Forelimb muscle (tissue), 1 donor: ENCODE measurements at places on chromosomes 12 and 14.

GRCh38 chr14:92529903-92530302, 16.3 kb downstream of the RIN3 start:
- no peak for DNase-seq

- no peak for DNase-seq
Observed at GRCh38 chr12:43914391-43914790, 78.5 kb downstream of the TMEM117 start.

DNA sequence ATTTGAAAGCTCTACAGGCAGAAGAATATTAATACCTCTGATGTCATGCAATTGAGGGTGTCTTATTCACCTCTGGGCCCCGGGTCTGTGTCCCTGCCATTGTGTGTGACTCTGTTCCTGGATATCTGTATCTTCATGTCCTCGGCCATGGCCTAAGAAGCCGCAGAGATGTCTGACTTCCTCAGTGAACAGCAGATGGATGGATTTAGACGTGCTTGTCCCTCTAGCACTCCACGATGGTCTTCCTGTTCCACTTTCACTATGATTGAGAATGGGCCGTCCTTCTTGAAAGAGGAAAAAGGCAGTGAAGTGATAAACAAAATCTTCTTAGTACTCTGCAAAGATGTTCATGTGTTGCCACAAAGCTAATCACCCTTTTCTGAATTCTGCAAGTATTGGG, 217.4 kb downstream of the SLC41A2 start:
- no peak for DNase-seq

DNA sequence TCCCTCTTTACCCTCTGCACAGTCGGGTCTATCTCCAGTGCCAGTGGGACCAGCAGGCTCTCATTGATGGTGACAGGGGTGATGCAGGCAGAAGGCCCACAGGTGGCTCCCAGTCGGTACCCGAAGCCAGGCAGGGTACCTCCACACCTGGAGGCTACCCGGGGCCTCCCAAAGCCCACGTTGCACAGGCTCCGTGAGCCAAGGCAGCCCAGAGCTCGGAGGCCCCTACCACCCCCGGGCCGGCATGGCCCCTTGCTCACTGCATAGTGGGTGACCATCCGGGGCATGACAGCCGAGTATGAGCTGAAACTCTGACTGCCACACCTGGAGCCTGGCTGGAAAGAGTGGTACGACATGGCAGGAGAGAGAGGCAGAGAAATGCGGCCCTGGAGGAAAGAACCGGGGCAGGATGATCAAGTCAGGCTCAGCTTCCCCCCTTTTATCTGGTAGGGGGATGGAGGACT, at the start of gene KRT82:
Gene KRT82, minus strand, starts transcription at position 414 of the 464 bp plus-strand sequence. Its CDS starts 58 bp downstream, at position 356.
- no peak for DNase-seq

DNA sequence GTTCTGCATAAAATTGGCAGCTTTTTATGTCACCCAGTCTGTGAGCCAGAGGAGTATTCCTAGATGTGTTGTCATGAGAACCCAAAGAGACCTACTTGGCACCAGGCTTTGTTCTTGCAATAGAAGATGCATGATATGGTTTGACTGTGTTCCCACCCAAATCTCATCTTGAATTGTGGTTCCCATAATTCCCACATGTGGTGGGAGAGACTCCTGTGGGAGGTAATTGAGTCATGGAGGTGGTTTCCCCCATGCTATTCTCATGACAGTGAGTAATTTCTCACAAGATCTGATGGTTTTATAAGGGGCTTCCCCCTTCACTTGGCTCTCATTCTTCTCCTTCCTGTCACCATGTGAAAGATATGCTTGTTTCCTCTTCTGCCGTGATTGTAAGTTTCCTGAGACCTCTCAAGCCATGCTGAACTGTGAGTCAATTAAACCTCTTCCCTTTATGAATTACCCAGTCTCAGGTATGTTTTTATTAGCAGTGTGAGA, 572.0 kb upstream of the ATP2B1 start:
- no peak for DNase-seq

DNA sequence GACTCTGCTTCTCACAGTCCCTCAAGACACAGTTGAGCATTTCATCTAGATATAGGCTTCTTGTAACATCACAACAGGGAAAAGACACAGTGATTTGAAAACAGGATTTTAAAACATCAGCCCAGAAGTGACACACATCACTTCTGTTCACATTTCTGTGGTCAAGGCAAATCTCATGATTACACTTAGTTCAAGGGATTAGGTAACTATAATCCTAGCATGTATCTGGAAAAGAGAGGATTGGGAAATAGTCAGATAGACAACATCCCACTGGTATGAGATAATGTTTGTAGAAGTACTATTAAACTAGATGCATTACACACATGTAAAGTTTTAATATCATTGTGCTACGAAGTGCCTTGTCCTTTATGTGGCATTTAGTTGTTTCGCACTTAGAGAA, 252.6 kb upstream of the PRKD1 start:
- DNase-seq, result no peak

GRCh38 chr12:67593461-67594330, 54.8 kb upstream of the DYRK2 start:
- no peak for DNase-seq

DNA sequence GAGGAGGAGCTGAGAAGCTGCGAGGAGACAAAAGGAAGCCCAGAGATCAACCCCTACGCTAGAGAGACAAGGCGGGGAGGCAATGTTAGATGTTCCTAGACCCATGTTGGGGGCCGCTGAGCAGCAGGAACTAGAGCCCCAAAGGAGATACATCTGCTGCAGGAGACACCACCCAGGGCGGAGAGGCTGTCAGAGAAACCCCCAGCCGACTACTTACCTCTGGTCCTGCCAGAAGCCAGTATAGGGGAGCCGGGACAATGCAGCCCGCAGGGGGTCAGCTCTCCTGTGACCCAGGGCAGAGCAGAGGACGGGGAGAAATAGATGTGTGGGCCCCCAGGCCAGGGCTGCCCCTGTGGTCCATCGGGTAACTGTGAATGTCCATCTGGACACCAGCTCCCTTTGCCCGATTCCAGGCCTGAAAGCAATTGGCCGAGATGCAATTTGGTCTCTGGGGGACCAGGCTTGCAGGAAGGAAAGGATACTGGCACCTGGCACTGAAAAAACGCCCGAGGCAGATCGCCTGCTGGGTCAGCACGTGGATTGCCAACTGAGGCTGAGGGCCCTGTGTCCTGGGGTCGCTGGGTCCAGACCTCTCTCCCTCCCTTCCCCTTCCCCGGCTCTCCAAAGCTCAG, 34.9 kb downstream of the SYNE3 start:
- DNase-seq, result no peak

- DNase-seq, result no peak
Observed at GRCh38 chr14:92613681-92614260, 100.2 kb downstream of the RIN3 start.

DNA sequence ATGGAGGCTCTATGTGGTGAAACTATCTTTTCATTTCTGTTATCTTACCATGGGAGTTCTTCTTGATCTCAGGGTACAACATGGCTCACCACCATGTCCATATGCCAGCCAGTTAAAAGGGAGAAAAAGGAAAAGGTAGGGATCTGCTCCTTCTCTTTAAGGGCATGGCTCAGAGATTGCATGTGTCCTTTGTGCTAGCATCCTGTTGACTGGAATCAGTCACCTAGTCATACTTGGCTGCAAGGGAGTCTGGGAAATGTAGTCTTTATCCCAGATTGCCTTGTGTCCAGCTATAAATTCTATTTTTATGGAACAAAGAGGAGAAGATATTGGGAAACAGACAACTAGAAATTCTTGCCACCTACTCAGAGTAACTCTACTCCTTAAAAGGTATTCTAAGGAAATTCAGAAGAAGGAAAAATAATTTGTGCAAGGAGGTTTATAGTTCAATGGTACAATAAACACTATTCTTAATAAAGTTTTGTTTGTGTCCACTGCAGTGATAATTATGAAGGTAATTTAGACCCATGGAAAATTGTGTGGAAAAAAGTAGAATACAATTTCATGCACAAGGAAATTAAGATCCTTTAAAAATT, 86.4 kb upstream of the RPH3A start:
- DNase-seq, result no peak

GRCh38 chr14:81849714-81850113, 316.1 kb upstream of the SEL1L start:
- DNase-seq, result no peak

GRCh38 chr12:53657041-53657440, 18.8 kb downstream of the ATP5MC2 start:
- DNase-seq, result no peak

DNA sequence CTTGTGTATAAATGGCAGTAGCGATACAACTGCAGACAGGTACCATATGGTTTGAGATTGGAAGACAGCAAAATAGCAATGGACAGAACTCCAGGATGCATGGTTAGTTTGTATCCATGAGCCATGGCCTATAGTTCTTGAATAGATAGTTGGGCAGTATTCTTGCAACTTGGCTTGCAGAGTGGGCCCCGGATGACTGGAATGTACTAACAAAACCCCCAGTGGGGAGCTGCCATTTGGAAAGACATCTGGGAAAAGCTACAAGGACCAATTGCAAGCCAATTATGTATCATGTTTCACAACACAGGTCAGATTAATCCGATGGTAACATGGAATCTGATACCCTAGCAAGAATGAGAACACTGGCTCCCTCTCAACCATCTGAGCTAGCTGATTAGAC, 279.6 kb downstream of the RERGL start:
- DNase-seq, result no peak

- no peak for DNase-seq
Observed at GRCh38 chr14:50452296-50452695, 55.6 kb upstream of the CDKL1 start.
